ENCODE measurements at places on chromosomes 3 and 15.

DNA sequence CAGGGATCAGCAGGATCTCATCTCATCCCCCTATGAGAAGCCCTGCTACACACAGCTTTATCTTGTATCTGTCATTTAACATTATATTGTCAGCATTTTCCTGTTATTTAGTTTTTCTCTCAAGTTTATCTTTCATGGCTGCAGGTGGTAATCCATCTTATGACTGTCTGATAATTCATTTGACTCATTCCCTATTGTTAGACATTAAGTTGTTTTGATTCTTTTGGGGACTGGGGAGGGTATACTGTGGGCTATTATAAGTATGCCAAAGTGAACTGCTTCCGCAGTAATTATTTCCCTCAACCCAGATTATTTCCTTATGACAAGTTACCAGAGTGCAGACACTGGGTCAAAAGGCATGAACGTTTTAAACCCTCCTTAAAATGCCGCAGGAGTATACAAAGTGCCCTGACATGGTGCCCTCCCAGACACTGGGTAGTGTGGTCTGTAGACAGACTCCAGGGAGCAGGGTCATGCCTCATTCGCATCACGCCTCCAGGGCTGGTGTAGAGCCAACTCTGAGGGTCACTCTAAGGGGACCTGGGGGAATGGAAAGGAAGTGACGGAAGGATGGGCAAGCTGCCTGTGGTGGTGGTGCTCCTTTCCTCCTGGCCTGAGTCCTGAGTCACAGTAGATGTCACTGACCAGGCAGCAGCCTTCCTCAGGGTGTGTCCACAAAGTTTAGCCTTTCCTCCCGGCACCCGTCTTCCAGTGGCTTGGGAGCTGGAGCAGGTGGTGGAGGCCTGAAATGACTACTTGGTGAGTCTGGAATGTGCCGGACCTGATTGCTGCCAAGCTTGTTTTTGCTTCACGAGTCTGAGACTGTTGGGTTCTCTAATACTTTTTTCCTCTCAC, 11.6 kb downstream of the GPR160 start:
- DNase-seq: no peak

DNA sequence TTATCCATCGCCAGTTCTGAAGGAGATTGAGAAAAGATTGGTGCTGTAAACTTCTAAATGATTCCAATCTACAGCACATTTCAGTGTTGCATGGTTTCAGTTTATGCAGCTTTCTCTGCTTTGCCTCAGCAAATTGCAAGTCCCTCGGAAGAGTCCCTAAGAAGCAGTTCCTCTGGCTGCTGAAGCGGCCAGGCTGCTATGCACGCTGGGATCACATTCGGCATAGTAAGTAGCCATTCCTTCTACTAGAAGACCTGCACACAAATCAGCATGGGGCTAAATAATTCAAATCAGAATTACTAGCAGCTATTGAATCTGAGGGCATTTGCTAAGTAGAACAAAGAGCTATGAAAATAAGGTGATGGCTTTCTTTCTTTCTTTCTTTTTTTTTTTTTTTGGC, 769.5 kb downstream of the AGBL1 start:
- no peak for DNase-seq

DNA sequence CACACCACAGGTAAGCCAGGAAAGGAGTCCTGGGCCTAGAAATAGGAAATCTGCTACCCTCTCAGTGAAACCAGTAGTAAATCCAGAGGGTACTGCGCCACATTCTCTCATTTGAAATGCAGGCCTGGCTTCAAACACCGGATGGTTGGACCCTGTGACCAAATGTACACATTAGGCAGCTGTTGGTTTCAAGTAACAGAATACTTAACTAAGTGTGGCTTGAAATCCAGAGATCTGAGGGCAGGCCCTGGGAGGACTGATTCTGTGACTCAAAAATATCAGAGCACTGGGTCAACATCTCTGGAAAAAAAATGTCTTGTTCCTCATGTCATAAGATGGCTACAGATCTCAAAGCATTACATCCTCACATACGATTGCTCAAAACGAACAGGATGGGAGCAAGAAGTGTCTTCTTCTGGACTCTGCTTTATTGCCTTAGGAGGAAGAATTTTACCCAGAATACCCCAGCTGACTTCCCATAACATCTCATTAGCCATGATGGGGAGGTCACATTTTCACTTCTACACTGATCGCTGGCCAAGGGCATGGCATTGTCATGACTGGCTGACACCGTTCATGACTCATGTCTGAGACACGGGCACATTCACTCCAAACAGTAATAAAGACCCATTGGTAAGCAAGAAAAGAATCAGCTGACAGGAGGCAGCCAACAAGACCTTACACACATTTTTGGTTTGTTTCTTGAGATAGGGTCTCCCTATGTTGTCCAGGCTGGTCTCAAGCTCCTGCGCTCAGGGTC, 166.0 kb downstream of the ARRDC4 start:
- no peak for DNase-seq

DNA sequence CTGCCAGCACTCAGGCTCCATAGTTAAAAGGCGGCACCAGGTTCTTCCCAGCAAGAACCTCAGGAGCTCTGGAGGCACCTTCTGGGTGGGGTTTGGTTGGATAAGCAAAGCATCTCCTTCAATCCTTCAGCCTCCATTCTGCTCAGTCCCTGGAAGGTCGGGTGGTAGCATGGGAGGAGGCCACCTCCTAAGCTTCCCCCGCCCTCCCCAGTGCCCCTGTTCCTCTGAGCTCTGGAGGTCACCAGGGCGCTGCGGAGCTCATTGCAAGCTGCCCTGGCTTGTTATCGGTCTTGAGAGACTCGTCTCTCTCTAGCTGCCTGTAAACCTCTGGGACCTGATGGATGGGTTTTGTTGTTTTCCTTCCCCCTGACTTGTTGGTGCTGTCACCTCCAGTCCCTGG, 124.8 kb downstream of the RPLP1 start:
- DNase-seq: no peak

- DNase-seq: no peak
Observed at GRCh38 chr3:13762906-13763305, 117.0 kb downstream of the WNT7A start.

- no peak for DNase-seq
Observed at GRCh38 chr3:58462829-58463180, 29.1 kb upstream of the KCTD6 start.

GRCh38 chr3:107995823-107996222, 95.0 kb downstream of the CD47 start:
- DNase-seq: no peak

- no peak for DNase-seq
Observed at GRCh38 chr15:78620527-78621421, at the start of gene CHRNA3. TSS of gene CHRNA3 (minus strand) at chr15:78620996. CDS start at chr15:78620794, 202 bp downstream.

DNA sequence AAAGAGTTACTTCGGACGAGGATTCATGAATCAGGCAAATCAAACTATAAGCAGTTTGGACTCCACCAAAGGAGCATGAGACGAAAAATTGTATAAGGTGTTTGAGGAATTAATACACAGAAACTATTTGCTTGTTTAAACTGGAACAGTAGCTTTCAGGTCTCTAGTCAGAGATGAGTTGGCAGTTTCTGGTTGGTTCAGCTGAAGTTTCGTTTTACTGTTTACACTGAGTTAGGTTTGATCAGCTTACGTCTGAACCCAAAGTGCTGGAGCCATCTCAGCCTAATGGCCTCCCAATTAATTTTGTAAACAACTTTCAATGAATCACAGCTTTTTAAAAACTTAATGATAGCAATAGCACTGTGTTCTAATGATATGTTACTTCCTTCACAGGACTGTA, 703.7 kb downstream of the NLGN1 start:
- DNase-seq: no peak

DNA sequence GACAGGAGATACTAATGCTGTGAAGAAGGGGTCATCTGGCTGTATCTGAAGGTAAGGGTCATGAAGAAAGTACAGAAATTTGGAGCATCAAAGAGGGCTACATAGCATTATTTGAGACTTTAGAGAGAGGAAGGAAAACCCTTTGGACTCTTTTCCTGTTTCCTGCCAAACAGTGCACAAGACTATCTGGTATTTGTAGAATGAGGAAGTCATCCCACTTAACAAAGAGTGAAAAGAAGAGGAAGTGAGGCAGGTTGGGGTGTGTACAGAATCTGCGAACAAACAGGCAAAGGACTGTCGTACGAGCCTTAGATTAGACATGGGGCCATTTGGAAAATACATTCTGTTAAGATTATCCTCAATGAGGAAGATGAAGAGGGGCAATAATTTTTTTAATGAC, 546.8 kb upstream of the EPHA6 start:
- no peak for DNase-seq

DNA sequence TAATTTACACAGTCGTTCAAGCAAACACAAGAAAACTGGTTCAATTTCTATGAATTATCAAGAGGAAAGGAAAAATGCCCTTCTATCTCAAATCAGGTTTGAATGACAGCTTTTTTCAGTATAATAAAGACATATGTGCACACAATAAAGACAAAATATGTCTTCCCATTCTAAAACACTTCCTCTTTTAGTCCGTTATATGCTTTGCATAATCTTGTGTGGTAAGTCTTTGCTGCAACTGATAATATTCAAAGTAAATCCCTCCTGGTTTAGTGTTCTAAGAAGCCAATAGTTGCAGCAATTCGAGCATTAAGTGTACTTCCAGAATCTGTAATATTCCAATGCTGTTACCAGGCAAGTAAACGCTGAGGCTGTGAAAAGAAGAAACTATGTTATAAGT, 43.7 kb upstream of the MAPKBP1 start:
- DNase-seq: no peak
